ENCODE measurements at places on chromosomes 3 and 15.
A peak's percentile ranks its signal among the peaks of the same experiment; 100 is the strongest.

GRCh38 chr3:136173939-136174490 is 22.1 kb downstream of the MSL2 start:
- no peak for DNase-seq

DNA sequence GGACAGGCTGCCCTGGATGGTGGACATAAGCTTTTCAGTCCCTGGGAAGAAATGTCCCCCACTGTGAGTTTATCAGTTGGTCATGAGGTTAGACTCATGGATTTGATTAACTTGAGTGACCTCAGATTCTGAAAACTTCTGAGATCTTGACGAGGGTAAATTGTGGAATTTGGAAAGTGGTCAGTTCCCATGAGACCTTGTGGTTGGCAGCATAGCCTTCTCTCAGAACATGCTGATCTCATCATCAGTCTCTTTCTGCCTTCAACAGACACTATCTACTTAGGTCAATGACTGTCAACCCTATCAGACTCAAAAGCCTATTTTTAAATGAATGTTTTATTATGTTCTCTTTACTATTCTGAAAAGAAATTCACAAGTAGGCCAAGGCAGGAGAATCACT is 45.6 kb upstream of the NDUFB4 start:
- no peak for DNase-seq

- DNase-seq = no peak
Observed at GRCh38 chr15:94094310-94094709, 137.1 kb upstream of the MCTP2 start.

DNA sequence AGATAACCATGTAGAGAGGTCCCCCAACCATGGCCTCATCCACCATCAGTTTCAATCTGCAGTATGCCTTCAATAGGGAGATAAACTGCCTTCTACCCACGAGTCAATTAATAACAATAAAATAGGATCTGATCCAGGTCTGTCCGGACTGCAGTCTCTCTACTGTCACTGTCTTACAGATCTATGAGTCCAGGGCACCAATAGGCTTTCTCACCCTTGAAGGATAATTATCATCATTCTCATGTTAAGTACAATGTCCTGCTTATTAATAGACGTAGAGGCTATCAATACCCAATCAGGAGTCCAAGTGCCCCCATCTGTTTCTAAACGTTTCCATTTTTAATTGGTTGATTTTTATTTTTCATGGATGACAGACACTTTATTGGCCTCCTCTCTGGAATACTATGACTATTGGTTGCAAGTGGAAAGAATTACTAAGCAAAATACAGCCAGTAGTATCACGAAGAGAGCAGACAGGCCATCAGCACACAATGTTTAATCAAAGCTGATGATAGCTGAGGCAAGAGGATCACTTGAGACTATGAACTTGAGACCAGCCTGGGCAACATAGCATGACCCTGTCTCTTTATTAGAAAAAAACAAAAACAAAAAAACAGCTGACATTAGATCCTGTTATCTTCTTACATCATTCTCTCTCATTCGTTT is 480.7 kb downstream of the MAGI1 start:
- no peak for DNase-seq

DNA sequence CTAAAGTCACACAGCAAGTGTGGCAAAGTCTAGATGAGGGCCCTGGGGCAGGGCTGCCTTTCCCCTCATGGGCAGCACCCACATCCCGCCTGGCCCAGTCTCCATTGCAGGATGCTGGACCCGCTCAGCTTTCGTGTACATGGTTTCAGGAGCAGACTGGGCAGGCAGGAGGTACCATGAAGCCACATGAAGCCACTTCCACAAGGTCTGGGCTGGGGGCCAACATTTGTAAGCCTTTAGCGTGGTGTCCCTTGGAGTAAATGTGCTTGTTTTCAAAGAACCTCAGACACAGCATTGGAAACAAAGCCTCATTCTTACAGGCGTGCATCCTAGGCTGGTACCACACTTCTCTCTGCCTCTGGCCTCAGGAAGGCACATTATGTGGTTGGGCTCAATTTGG is 34.5 kb downstream of the UMPS start:
- DNase-seq = no peak

GRCh38 chr15:31843426-31844055 is 186.8 kb upstream of the CHRNA7 start:
- no peak for DNase-seq

DNA sequence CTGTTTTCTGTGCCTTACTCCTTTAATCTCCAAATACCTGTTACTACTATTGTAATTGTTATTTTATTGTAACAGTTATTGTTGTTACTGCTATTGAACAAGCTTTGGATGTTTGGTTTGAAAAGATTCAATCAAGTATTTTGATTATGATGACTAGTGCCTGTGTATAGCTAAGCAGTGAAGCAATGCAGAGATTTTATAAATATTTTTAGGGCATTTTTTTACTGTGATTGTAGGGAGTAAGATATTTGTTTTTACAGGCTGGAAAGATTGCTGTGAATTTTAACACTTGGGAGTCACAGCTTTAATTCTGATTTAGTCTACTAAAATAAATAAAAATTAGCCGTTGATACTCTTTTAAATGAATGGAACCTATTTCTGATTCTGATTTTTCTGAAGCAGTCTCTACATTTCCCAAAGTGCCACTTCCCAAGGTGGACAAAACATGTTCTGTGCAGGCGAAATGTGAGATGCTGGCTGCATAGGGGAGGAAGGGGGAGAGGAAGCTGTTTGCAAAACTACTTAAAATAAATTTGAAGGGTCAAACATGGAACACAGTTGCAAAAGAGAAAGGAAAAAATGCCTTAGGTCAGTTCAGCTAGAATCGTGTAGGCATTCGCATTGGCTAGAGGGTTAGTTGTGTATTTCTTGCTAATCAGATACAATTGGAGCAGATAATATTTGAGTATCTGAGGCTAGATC is 25.7 kb downstream of the EEFSEC start:
- no peak for DNase-seq

GRCh38 chr15:48253172-48253571 is 47.1 kb downstream of the SLC12A1 start:
- no peak for DNase-seq

DNA sequence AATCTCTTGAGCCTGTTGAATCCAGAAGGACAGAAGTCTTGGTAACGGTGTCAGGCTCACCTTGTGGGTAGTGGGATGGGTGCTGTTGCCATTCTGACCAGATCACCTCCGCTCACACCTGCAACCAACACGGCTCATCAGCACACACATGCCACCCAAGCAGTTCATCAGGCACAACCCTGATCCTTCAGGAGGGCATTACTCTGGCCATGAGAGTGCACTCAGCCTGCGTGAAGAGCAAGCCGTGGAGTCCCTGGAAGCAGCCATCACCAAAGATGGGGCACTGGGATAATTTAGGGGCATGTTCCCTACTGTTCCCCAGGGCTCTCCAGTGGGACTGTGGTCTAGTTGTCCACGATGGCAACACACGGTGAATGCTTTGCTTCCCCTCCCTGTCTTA is 120.5 kb downstream of the SHQ1 start:
- no peak for DNase-seq

DNA sequence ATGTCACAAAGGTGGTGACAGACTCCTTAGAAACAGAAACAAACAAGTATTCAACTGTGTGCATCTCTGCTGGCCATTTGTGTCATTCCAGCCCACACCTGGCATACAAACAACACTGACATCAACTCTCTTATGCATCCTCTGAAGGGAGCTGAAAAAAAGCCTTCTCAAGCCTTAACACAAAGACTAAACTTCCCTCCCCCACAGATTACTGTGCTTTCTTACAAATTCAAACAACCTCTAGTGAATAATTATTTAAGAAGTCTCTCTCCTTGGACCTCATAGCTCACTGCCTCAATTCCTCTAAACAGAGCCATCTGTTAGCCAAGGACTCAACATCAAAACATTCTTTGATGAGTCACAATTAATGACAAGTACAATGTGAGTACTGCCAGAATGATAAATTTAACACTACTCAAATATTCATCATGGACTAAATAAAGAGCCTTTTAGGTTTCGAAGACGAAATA is 132.1 kb downstream of the WDR76 start:
- DNase-seq = no peak

DNA sequence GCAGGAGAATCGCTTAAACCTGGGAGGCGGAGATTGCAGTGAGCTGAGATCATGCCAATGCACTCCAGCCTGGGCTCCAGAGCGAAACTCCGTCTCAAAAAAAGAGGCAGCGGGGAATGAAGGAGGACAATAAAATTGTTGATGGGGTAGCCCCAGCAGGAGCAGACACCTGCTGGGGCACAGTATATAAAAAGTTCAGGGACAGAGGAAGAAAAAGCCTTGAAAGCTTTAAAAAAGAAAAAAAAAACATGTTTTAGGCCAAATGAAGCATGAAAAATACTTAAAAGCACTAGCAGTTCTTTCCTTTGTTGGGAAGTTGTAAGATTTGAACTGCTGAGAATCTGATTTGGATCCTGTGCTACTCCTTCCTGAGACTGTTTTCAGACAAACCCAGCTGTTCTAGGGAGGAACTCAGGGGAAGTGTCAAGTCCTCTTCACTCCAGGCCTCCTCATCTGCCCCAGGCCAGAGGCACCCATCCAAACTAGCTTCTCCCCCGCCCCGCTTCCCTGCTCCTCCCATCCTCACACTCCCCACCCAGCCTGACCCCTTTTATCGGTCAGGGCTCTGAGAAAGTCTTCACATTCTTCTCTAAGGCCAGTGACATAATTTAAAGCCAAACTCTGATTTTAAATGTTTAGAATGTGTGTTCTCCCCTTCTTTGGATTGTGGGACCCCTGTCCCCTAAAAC is 4.9 kb downstream of the IL17RD start:
- no peak for DNase-seq

GRCh38 chr3:14688525-14688924 is 13.6 kb downstream of the C3orf20 start:
- DNase-seq = no peak

DNA sequence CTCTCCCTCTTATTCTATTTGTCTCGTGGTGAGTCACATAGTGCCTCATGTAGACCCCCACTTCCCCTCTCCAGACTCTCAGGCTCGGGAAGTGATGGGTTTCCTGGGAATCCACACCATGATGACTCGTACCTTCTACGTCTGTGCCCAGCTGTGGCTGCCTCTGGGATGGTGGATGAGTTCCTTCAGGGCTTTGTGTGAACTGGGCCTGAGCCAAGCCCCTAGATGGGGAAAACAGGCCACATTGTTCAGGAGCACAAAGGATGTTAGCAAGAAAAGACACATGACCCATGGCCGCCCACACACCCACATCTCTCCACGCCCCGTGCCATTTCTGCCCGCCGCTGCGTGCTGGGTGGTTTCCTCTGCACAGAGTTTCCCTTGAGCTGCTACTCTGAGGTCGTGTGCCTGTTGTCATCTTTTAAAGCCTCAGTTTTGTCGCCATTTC is 10.5 kb downstream of the ISG20 start:
- DNase-seq = peak; percentile 65

- no peak for DNase-seq
Observed at GRCh38 chr15:86515625-86516024, 436.0 kb downstream of the AGBL1 start.

DNA sequence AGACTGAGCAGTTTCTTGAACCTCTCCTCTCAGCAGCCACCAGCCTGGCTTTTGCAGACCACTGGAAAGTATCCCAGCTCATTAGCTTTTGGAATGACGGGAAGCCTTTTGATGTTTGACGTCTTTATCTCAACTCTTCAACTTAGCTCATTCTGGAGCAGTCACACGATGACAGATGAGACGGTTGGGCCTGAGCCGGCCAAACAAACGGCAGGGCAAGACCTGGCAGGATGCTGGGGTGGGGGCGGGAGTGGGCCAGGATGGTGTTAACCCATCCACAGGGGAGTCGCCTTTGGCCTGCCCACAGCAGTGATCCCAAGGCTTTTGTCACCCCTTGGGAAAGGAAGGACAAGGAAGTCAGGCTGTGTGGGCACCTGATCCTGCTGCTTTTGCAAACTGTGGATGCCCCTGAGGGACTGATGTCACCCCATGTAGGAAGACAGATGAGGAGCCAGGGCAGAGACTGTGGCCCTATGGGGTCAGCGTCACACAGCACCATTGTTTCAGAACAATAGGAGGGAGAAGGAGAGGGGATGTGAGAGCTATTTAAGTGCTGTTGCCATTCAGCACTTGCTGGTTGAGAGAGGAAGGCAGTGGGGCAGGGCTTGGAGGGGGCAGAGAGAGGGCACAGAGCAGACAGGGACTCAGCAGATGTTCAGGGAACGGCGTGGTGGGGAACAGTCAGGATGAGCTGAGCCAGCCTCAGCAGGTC is 121.9 kb upstream of the CTDSPL start:
- DNase-seq = no peak

GRCh38 chr3:30649572-30650318 is 43.3 kb downstream of the TGFBR2 start:
- DNase-seq = no peak

GRCh38 chr15:70583006-70583405 is 180.4 kb downstream of the UACA start:
- no peak for DNase-seq
